ENCODE measurements at places on chromosomes 7 and 10.

DNA sequence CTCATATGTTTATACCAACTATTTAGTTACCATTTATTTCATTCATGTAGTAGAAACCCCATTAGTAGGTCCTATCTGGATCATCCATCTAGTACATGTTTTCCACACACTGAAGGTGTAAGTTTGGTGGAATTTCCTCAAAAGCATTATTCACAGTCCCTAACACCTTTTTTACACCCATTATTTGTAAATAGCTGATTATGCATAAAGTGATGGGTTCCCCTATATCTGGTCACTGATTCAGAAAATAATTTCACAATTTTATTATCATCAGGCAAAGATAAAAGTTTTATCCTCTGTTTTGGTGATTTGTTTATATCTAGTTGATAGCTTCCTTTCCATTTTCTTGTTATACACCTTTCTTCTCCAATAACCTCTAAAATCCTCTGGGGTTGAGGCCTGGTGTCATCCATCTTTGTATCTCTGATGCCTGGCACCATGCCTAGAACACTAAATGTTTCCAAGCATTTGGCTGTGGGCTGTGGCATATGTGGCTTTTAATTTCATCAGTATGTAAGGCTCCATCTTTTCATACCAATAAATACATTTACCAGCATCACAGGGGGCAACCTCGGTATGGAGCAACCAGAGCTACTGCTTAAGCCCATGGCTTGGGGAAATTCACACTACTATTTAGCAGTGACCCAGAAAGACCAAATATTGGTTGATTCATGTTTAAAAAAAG, 1089.5 kb upstream of the LRRN3 start:
- DNase-seq, result no peak

- DNase-seq, result no peak
Observed at GRCh38 chr7:1898628-1899185, 228.6 kb downstream of the ELFN1 start.

DNA sequence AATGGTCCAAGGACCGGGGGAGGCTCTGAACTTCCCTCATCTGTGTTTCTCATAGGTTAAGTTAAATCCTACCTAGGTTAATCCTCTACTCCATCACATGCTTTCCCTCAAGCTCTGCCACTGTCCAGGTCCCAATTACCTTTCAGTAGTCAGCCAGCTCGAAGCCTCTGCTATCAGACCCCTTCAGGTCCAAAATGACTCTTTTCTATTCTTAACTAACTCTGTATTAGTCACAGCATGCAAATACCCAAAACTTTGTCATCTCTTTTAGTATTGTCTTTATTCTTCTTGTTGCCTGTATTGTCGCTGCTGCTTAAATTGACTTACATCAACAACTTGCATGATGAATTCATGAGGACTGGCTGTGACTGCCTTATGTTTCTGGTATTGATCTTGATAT, 15.3 kb downstream of the PPP1R17 start:
- DNase-seq, result no peak

DNA sequence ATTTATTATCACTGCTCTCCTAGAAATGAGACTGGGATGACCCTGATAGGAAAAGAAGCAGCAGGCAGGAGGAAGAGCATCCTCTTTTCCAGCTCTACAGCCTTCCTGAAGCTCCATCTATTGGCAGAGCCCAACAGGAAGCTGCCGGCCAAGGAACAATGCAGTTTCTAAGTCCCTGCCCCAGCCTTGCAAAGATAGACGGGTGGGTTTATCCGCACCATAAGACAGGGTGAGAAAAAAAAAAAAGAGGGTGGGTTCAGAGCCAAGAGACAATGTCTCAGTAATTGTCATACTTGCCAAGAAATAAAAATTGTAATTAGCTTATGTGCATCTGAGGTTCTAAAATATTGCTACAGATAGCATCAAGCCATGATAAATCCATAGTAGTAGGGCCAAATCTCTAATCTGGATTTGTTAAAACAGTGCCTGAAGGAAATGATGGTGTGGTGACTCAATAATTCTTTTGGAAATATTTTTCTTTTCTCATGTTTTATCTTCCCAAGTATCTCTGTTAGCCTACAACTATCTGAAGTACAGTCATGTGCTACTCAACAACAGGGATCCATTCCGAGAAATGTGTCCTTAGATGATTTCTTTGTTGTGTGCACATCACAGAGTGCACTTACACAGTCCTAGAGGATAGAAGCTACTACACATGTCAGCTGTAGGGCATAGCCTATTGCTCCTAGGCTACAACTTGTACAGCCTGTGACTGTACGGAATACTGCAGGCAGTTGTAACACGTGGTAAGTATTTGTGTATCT, 242.9 kb upstream of the CXCL12 start:
- no peak for DNase-seq

- DNase-seq, result peak; percentile 60
Observed at GRCh38 chr7:6026011-6026819, 5.0 kb upstream of the ANKRD61 start.

- no peak for DNase-seq
Observed at GRCh38 chr10:78947226-78947625, 121.5 kb upstream of the ZMIZ1 start.

DNA sequence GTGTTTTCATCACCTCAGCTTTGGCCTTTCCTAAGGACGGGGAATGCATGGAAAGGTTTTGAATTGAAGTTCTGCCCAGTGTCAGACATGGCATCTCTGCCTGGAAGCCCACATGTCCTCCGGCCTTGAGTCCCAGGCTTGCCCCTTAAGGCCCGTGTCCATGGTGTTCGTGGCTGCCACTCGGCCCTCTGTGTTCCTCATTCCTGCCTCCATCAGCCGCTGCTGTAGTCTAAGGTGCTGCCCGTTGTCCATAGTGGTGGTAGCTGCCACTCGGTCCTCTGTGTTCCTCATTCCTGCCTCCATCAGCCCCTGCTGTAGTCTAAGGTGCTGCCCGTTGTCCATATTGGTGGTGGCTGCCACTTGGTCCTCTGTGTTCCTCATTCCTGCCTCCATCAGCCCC, 180.7 kb upstream of the SHH start:
- no peak for DNase-seq

GRCh38 chr10:66187053-66187733, 738.6 kb upstream of the LRRTM3 start:
- DNase-seq, result no peak

DNA sequence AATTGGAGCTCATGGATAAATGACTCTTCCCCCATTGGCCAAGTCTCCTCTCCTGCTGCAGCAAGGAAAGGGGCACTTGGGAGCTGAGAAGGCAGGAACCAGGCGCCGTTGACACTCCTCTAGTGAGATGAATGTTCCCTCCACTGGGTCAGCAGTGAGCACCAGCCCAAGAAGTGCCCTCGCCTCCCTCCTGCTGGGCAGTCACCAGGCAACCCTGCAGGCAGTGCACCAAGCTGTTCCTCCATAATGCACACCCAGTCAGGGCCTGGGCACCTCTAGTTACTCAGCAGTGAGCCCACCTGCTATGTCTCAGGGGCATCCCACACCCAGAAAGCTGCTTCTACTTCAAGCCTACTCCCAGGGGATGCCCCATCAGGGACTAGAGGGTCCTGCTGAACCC, 84.3 kb downstream of the KCNMA1 start:
- DNase-seq, result no peak

GRCh38 chr7:75534727-75535307, 42.7 kb downstream of the SPDYE5 start:
- no peak for DNase-seq

DNA sequence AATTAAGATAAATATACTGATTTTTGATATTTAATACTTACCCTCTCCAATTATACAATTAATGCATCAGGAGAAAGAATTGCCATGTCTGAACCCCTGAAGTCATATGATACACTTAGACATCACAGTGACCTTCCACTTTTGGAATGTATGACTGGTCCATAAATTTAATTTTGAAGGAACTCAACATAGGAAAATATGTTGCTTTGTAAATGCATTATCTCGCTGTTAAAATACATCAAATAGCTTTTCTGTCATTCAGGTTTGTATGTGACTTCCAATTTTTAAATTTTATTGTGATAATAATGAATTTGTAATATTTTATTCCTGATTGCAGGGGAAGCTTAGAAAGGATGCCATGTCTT, 631.9 kb upstream of the ANKRD30A start:
- DNase-seq, result no peak

DNA sequence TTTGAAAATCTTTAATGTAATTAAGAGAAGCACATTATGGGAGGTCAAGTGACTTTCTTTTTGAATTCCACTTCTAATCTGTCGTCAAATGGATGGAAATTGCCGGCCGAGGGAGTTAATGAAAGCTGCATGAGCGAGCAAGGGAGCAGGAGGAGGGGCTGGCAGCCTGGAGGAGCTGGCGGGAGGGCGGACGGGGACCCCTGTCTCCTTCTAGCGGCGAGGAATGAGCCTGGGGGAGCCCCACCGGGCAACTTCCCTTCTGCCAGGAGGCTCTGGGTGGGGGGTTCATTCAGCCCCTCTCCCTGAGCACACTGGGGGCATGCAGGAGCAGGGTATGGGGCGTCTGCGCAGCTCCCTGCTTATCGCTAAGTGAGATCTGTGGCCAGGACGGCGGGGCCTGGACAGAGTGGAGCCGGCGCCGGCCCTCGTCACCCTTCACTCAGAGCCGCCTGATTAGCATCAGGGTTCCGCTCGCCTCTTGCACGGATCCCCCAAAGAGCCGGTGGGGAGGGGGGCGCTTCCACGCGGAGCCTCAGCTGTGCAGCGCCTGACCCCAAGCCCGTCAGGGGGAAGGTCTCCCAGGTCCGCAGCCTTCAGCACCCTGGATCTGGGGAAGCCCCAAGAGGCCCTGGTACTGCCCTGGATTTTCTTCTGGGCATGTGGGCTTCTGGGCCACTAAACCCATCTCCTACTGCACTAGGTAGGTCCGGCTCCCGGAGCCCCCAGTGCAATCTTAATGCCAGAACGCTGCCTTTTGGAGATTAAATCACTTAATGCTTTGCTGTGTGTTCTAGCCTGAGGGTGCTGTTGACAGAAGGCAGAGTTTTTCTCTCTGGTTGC, 680.8 kb downstream of the LRMDA start:
- no peak for DNase-seq

- DNase-seq, result no peak
Observed at GRCh38 chr7:137960020-137960419, 41.9 kb downstream of the CREB3L2 start.

- DNase-seq, result no peak
Observed at GRCh38 chr10:113485736-113486135, 67.1 kb upstream of the HABP2 start.

- no peak for DNase-seq
Observed at GRCh38 chr10:66102756-66103155, 823.1 kb upstream of the LRRTM3 start.

DNA sequence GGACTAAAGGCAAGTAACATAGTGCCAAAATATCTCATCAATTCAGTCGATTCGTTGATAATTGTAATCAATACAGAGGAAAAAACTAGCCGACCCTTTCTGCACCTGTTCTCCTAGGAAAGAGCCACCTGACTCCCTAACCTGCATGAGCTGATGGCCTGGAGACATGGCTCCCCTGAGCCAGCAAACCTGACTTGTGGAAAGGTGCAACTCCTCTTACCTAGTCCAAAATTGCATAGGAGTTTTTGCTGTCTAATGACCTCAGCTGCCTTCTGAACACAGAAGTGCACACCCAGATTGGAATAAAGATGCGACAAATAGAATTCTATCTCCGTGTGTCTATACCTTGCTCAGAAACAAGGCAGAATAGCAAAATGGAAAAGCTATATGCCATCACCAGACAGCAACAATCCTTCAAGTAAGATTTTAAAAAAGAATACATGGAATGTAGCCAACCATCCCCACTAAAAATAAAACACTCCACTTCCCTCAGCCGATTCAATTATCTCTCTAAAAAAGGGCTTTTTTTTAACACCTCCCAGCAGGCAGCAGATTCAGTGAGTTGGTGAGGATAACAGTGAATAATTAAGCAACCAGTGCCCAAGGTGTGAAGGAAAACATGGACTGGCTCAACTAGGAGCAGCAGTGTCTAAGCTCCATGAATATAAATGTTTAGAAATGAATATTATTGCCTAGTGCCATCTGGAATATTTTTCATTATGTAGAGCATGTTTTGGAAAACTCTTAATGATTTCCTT, 26.6 kb upstream of the LMTK2 start:
- DNase-seq, result no peak

DNA sequence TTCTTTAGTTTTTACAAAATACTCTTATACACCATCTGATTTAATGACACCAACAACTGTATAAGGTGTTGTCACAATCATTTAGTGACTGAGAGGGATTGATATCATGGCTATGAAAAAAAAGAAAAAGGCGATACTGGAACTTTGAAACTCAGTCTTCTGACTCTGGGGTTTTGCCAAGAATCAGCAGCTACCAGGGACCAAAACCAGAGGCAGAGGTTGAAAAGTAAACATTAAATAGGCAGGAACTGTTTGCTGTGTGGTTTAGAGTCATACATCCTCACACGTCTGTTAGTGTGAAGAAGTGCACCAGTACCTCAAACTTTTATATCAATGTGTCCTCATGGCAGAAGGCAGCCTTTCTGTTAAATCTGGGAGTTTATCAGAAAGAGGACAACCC, 19.9 kb upstream of the GGCT start:
- no peak for DNase-seq

DNA sequence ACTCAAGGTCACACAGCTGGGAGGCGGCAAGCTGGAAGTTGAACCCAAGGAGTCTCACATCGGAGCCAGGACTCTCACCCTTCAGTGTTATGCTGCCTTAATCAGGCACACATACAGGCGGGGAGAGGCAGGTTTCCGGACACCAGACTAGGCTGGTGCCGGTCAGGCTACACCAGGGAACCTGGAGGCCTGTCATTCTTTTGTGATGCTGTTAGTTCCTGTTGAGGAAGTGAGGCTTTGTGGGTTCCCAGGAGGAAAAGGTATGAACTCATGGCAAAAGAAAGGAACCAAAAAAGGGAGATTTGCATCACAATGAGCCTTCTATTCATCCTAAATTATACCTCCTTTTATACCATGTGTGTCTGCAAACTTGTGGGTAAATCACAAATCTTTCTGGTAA, 103.8 kb downstream of the TCF7L2 start:
- no peak for DNase-seq

- DNase-seq, result no peak
Observed at GRCh38 chr7:135409845-135410542, 99.9 kb downstream of the CNOT4 start.

GRCh38 chr10:11654659-11655058, 43.2 kb upstream of the USP6NL start:
- DNase-seq, result no peak

- DNase-seq, result no peak
Observed at GRCh38 chr10:121414366-121415062, 183.7 kb downstream of the FGFR2 start.

GRCh38 chr7:99373091-99374066, 1.2 kb upstream of the ARPC1B start:
- DNase-seq, result no peak

- DNase-seq, result peak; percentile 56
Observed at GRCh38 chr10:122551450-122551849, 9.1 kb upstream of the DMBT1 start.
